CD4-positive, alpha-beta T cell treated with Interferon alpha-2 for 1 hour (primary cell): ENCODE measurements at places on chromosomes 6 and 20.

- no peak for DNase-seq
These were observed 26.4 kb upstream of the FAM83C start for GRCh38 chr20:35318502-35319157.

DNA sequence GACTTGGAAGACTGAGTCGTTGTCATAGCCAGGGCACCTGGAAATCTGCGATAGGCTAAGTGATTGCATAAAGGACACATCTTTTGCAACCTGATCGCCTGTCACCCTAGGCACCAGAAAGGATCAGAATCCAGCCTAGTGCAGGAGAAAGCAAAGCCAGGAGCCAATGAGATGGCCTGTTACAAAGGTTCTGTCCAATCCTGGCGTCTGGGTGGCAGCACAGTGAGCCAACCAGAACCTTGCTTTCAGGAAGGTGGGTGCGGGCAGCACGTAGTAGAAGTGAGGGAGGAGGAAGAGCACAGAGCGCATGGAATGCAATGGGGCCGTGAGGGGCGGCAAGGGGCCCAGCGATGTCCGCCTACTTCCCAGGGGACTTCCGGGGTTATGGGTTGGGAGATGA is 120.4 kb upstream of the GGTLC1 start:
- DNase-seq: peak; percentile 55

DNA sequence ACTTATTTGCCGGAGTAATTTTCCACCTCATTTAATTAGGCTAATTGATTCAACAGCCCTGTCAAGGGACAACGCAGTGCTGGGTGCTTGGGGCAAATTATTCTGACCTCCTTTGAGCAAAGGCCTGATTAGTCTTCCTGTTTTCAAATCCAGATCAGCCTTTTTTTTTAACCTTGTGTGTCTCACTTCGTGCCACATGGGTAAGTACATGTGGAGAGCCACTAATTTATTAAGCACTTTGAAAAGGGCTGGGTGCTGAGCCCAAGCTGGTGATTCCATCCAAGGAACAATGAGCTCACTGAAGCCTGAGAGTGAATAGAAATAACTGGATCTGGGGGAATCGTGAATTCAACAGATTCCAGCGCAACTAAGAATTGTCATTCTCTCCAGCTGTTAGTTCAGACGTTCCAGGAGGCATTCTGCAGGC is 229.3 kb downstream of the CLIC5 start:
- no peak for DNase-seq

DNA sequence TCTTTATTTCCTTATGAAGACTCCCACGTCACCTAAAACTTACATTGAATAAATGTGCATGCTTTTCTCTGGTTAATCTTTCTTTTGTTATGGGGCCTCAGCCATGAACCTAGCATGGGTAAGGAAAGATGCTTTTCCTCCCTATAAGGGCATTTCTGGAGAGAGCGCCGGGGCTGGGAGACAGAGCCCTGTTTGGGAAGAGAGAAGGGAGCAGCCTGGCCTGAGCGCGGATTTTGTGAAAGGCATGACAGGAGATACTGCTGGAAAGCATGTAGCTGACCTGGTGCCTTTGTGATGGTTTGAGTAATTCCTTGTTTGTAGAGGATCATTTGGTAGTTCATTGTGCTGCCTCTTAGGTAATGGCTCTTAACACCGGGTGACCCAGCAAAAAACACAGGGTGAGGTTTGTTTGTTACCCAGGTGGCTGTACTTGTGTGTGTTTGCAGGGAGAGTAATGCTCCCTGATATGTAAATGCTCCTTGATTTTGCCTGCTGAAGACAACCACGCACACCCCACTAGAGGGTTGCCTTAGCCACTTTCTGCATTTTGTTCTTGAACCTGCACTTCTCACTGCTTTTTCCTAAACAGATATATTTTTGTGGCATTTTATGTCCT is 59.2 kb downstream of the ANKRD6 start:
- no peak for DNase-seq

DNA sequence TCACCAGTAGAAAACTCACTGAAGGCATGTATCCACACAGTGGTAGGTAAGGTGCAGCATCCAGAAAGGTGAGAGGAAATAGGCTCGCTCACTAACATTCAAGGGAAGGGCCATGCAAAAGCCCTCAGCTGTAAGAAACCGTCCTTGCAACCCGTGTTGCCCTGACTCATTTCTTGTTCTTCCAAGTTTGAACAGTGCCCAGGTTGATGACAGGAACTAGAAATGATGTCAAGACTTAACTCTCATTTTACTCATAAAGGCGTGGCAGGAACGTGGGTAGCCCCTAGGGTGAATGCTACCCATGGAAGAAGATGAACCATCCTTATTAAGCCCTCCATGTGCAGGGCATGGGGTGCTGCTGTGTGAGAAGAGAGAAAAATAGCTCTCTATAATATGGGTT is 187.6 kb downstream of the CD83 start:
- no peak for DNase-seq

- DNase-seq: no peak
These were observed 27.7 kb downstream of the HAO1 start for GRCh38 chr20:7912551-7912950.

- no peak for DNase-seq
These were observed 47.4 kb upstream of the OLIG3 start for GRCh38 chr6:137541534-137542063.

DNA sequence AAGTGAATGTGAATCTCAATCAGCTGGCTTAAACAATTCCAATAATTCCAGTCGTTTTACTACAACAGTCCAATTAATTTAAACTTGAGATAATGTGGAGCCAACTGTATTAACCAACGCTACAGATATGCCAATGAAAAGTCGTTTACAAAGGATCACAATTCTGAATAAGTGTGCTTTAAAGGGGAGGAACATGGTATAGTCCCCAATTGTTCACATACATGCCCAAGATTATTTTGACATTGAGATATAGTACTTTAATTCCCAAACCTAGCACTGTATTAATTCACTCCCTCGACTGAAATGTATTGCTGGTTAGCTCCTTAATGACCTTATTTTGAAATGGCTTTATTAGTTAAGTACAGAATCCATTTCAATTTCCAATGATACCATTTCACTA is 2.5 kb downstream of the AKIRIN2 start:
- no peak for DNase-seq

DNA sequence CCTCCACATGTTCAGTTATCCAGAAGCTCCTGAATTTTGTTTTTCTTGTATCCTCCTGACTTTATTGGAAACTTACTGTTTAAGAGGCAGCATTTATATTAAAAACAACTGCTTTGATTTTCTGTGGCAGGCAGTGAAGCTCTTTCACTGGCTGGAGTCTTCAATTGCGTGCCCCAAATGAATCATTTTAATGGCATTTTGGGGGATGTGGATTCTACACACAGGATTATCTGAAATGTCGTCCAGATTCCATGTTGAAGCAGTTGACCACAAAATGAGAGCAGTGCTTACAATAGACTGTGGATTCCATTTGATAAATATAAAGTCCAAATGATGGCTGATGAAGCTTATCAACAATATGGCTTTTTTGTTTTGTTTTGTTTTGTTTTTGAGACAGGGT is 41.0 kb upstream of the HIVEP1 start:
- no peak for DNase-seq

DNA sequence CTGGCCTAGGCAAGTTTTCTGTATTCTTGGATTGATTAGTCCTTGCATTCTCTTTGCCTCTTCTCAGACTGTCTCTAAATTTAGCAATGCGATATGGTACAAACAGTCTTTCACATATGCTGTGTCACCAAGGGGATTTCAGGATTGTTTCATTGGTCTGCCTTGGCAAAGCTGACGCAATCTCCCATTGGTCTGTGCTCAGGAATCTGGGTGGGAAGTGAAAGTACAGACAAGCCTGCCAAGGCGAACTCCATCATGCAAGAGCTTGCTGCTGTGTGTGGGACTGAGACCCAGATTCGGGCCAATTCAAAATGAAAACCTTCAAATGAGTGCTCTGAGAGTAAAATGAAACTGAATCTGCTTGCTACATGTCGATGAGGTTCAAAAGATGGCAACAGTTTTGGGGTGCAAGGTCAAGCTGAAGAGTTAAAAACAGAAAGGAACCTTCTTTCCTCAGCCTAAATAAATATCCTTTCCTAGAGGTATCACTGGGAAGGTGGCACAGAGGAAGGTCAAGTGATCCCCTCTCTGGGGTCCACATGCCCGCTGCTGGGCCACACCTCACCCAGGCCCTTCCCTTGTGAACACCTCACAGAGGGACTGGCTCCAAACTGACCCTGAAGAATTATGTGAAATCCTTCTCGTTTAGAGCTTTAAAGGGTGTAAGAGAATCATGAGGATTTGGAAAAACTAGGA is 198.8 kb upstream of the PREP start:
- DNase-seq: peak; percentile 59

DNA sequence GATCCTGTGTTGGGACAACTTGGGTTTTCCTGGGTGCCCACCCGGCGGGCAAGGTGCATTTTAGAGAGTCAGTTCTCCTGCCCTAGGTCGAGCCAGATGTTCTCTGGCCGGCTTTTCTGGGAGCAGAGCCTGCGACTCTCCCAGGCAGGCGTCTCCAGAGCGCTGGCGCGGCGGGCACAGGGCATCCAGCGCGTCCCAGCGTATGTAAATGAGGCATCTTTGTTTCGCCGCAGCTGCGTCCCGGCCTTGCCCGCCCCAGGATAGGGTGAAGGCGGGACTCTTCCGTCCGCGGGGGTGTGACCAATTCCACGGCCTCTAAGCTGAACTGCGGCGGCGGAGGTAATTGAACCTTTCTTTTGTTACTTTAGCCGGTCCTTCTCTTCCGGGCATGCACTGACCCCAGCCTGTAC is 9.1 kb downstream of the GRIK2 start:
- no peak for DNase-seq

DNA sequence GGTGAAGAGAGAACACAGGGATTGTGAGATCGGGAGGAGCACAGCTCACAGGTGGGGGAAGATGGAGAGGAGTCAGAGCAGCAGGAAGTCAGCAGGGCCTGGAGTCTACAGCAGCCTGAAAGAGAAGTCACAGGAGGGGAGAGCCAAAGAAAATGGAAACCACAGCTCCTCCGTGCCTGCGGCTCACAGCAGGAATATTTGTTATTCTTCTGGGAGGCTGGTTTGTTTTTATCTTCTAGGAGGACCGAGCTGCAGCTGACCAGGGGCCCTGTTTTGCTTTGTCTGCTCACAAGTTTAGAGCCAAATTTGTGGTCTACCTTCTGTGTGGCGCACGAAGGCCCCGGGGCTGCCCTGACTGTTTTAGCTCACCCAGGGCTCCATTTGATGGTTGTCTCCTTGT is 81.8 kb downstream of the CLIC5 start:
- DNase-seq: no peak

DNA sequence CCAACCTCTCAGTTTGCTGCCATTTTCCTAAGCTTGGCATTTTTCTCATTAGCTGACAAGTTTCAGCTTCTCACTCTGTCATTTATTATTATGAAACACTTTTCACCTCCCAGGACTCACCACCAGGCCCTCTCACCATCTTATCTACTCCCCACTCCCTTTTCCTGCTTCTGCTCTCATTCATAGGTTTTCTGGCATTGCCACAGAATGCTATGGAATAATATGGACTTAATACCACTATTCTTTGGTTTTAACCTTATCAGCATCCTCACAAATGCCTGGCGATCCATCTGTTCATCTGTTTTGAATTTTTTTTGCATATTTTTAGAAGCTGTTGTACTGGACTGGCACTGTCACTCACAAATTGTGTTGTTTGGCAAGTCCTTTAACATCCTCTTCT is 16.4 kb upstream of the LAMA4 start:
- no peak for DNase-seq

- DNase-seq: no peak
These were observed 677.5 kb downstream of the HDGFL1 start for GRCh38 chr6:23246896-23247295.

DNA sequence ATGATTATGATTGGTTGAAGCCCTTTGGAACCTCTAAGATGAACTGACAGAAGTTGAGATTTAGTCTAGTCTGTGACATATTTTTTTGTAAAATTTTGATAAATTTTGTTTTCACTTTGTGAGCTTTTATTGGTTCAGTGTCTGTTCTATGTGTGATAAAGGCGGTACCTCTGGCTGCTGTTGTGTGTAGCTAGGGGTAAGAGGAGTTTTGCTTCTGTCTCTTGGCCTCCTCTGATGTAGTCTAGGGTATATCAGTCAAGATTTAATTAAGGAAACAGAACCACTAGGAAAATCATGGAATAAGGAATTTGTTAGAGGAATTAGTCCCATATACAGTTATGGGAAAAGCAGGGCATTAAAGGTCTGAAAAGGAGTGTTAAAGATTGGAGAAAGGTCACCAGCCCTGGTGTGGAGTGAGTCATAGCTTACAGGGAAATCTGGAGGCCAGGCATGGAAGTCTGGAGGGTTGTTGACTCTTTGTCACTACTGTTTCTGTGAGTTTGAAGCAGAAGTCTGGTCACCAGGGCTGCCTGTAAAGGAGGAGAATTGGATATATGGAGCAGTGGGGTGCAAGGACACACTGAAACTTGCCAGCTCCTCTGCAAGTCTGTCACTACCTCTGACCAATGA is 28.5 kb downstream of the CDC5L start:
- no peak for DNase-seq

DNA sequence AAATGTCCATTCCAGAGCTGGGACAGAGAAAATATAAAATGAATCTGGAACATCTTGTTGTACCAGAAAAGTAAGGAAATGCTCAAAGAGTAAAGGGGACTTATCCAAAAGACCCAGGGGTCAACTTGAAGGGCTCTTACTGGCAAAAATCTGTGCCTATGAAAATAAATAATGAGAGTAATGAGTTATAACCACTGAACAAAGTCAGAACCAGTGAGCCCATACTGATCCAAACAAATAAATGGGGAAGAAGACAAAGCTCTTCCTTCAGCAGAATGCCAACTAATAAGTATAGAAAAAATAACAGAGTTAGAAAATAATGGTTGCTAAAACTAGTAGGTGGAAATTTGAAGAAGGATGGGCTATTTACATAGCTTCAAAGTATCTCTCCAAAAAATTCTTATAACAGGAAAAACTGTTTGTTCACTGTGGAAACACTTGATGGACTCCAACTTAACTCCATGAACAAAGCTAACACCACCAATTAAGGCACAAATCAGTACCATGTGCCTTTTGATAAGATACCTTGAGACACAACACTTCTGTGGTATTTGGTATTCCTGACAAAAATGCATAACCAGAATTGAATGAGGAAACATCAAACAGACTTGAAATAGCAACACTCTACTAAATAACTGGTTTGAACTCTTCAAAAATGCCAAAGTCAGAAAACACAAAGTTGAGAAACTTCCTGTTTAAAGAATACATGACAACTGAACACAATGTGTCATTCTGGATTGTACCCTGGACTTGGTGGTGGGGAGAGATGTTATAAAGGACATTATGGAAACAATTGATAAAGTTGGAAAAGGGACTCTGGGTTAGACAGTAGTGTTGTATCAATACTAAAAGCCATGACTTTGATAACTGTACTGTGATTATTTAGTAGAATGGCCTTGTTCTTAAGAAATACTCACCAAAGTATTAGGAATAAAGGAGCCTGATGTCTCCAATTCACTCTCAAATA is 197.5 kb downstream of the ISM1 start:
- DNase-seq: no peak

GRCh38 chr6:47032974-47033765 is 9.0 kb downstream of the ADGRF1 start:
- no peak for DNase-seq

- no peak for DNase-seq
These were observed 152.0 kb upstream of the EYA4 start for GRCh38 chr6:133088931-133089695.

GRCh38 chr20:48411245-48411644 is 416.6 kb downstream of the PREX1 start:
- DNase-seq: no peak
